ENCODE measurements at places on chromosomes 16 and 17. TPM values are rescaled to one million over a fixed set of nuclear protein-coding genes. Genes with fewer than 3 reads are reported as not detected.

- no peak for DNase-seq
Observed at GRCh38 chr17:77329741-77330531, 189.2 kb downstream of the SEC14L1 start.

DNA sequence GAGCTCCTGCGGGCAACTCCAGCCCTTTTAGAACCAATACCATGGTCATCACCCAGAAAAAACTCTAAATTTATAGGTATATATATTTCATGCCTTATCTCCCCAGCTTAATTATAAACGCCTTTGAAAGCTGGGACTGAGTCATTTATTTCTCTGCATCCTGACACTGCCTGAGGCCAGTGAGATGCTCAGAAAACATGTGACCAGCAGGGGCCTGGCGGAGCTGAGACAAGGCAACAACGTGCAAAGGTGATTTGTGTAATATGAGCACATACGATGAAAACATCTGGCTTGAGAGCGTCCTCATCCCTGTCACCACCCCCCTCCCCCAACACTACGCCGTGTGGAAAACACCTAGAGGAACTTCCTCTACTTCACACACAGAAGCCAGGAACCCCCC, 22.7 kb downstream of the NXN start:
- DNase-seq = no peak

DNA sequence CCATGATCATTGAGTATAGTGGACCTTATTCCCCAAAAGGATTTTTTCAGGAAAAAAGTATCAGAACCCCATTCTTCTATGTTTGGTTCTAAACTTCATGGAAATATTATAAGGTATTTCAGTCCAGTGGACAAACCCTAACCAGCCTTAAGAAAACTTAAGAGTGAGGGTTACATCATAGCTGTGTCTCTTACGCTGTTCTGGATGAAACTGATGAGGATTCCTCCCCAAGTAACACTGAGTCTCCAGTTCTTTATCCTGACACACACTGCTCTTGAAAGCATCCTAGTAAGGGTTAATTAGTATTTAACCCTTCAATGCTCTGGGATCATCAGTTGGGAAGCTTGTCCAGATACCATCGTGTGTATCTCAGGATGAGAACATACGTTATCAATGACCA, 5.0 kb downstream of the LYRM1 start:
- no peak for DNase-seq

The TBC1D3C gene
- 0.69 TPM for total RNA-seq

The CTU2 gene
- total RNA-seq = 17.8 TPM

All from LHCN-M2 (cell line).